Renal cortical epithelial cell (primary cell): ENCODE measurements at places on chromosomes 11 and 22. TPM values are rescaled to one million over a fixed set of nuclear protein-coding genes. Genes with fewer than 3 reads are reported as not detected.

DSCAML1 gene
- 10.1 and 10.2 TPM in 2 replicates for total RNA-seq

MN1 gene
- 0.17 and 0.85 TPM in 2 replicates for total RNA-seq

CARD10 gene
- 39.9 and 46.0 TPM in 2 replicates for total RNA-seq

TMEM134 gene
- total RNA-seq = 32.5 and 65.7 TPM in 2 replicates

KCTD14 gene
- 10.4 and 12.0 TPM in 2 replicates for total RNA-seq

APLNR gene
- total RNA-seq = not detected in 2 replicates

DDX25 gene
- total RNA-seq = 0.10 TPM in 1 of 2 replicates, not detected in the other

OR51B2 gene
- not detected in 2 replicates for total RNA-seq

DAGLA gene
- 1.7 and 6.8 TPM in 2 replicates for total RNA-seq

DNA sequence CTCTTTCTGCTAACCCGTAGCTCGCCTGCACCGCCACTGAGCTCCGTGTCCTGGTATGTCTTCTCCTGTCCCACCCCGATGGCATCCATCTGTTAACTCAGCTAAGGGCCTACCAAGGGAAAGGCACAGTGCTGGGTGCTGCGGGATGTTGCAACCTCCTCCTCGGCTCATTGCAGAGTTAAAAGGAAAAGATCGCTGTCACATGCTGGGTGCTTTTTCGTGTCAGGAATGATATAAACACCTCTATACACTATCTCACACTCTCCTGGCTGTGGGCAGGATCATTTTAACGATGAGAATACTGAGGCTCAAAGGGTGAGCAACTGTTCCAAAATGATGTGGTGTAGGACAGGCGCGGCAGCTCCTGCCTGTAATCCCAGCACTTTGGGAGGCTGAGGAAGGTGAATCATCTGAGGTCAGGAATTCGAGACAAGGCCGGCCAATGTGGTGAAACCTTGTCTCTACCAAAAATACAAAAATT lies 10.1 kb downstream of the TXN2 start:
- no peak for DNase-seq

- peak; percentile 80 for DNase-seq
These were observed 74.6 kb downstream of the CELSR1 start for GRCh38 chr22:46462726-46463371.

- DNase-seq = no peak
These were observed 195.2 kb downstream of the NAV2 start for GRCh38 chr11:19907839-19908238.

DNA sequence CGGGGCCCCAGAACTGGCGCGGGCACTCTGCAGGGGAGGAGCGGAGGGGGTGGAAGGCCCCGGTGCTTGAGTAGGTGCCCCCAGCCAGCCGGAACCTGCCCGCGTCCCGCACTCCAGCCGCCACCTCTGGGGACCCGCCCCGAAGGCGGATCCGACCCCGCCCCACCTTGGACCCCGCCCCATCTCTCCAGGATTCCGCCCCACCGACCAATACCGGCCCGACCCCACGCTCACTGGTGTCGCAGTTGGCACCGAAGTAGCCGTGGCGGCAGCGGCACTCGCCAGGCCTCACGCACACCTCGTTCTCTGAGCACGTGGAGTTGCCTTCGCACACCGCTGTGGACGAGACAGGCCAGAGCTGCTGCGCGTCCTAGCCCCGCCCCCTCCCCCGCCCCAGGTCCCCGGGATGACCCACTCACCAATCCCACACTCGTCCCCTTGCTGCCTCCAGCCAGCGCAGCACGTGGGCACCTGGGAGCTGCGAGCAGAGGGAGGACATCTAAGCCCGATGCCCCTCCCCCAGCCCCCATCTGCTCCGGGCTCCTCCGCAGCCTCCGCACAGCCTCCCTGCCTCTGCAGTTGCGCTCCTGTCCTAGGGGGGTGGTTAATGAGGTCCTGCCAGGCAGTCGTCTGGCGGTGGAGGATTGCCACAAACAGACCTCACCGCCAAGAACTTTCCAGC lies 6.0 kb downstream of the SCARF2 start:
- DNase-seq = no peak

GRCh38 chr11:58577555-58578135 lies 1.2 kb upstream of the ZFP91 start:
- DNase-seq = peak; percentile 74

DNA sequence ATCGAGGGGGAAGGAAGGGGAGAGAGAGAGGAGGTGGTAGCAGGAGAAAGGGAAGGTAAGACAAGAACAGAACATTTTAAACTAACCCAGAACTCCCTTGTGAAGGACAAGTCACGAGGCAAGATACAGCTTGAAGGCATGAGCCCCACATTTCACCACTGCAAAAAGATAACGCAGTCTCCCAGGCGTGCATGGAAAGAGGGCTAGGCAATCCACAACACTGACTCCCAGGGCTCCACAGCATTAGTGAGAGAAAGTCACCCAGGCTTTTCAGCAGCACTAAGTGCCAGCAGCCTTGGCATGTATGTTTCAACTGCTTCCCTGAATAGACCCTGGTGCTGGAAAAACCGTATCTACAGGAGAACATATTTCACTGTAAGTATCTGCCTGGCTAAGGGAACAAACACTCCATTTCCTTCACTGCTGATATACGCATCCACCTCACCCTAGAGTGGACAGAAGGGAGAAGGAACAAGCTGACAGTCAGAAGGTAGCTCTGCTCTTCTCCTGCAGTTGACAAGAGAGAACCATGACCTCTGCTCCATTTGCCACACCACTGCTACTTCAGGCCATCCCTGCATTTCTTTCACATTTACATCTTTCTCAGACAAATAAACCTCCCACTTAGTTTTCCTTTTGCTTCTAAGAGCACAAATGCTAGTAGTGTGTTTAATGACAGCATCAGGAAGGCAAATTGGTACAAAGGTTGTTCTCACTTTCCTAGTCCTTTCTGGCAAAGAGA lies 87.9 kb downstream of the AMBRA1 start:
- DNase-seq = no peak

GRCh38 chr11:119474682-119475596 lies 52.0 kb upstream of the THY1 start:
- DNase-seq = peak; percentile 86

- DNase-seq = no peak
These were observed 10.0 kb downstream of the STX3 start for GRCh38 chr11:59765068-59765735.

- DNase-seq = no peak
These were observed 519.6 kb downstream of the NTM start for GRCh38 chr11:131889760-131890581.

DNA sequence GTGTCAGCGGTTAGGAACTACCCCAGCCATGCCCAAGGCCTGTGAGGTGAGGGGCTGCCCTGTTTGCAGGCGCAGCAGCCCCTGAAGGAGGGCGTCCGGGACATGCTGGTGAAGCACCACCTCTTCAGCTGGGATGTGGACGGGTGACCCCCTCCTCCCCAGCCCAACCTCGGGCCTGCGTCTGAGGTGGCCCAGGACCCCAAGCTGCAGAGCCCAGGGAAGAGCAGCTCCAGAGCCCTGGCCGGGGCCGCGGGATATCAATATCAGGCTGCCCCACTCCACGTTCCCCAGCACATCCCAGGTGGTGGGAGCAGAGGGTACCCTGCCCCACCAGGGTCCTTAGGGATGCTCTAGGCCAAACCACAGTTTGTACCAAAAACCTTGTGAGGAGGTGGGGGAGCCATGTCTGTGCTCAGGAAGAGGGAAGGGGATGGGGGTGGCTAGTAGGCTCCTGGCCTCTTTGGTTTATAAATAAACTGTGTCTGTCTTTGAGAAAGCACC lies 39.3 kb downstream of the SGSM3 start:
- no peak for DNase-seq

- DNase-seq = no peak
These were observed 118.3 kb upstream of the CD82 start for GRCh38 chr11:44446996-44447771.

DNA sequence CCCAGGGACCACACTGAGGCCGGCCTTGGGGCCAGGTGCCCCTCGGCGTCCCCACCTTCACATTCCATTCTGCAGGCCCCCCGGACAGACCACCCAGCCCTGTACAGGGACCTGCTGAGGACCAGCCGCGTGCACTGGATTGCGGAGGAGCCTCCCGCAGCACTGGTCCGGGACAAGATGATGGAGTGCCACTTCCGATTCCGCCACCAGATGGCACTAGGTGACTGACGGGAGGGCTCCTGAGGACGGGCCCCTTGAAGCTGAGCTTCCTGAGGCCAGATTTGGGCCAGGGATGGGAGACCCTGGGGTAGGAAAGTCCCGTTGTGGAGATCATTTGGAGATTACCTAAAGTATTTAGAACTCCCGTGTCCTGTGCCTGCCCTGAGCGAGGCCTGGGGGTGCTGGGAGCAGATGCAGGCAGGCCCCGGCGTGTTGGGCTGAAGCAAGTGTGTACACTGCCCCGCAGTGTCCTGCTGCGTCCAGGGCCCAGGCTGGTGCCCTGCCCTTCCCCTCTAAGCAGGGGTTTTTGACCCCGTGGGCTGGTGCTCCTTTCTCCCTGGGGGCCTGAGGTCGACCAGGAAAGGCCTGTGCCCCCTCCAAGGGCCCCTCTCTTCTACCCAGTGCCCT lies 20.0 kb downstream of the TRMU start:
- peak; percentile 34 for DNase-seq

GRCh38 chr11:68297812-68298658 lies 14.4 kb upstream of the LRP5 start:
- DNase-seq = no peak

GRCh38 chr11:119361941-119362725 lies 15.6 kb upstream of the MFRP start:
- no peak for DNase-seq

DNA sequence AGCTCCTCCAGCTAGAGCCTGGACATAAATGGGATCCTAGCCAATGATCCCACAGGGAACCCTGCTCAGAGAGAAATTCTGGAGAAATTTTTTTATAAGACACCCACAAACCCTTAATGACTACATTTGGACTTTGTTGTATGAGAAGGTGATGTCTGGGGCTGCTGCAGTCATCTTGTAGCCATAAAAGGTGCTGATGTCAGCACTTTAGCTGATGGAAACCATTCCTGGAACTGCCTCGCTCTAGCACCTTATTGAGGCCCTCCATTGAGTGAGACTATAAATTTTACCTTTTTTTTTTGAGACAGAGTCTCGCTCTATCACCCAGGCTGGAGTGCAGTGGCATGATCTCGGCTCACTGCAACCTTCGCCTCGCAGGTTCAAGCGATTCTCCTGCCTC lies 610.7 kb downstream of the OPCML start:
- DNase-seq = no peak

GRCh38 chr11:1041471-1041870 lies 5.0 kb upstream of the MUC6 start:
- no peak for DNase-seq
